ENCODE measurements at places on chromosomes 4 and X. TPM values are rescaled to one million over a fixed set of nuclear protein-coding genes. Genes with fewer than 3 reads are reported as not detected.
A peak's percentile ranks its signal among the peaks of the same experiment; 100 is the strongest.

GRCh38 chr4:184471881-184472613 lies 2.3 kb downstream of the IRF2 start:
- H3K27me3 ChIP-seq, result no peaks in the 10 kb centered on the region
- peaks cover 3% of the 10 kb centered on the region for H3K36me3 ChIP-seq
- H3K27ac ChIP-seq, result peak overlapping the region; percentile 88
- peak; percentile 56 for DNase-seq
- H3K4me3 ChIP-seq, result peak overlapping the region; percentile 86

DNA sequence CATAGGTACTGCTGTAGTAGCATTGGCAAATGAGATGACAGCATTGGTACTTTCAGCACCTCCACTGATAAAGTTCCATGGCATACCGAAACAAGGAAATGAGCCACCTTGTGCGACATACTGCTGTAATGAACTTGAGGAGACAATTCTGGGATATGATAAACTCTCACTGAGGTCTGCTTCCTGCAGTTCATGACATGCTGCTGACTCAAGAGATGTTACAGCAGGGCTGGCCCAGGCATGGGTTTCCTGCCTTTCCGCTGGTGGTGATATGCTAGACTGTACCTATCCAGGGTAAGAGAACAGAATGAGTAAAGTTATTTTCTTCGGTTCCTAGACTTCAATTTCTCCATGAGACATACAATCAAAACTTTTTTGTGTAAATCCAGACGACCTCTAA lies 17.1 kb downstream of the BEND2 start:
- no peak overlapping the region for H3K27ac ChIP-seq
- DNase-seq, result no peak
- no peaks in the 10 kb centered on the region for H3K36me3 ChIP-seq
- H3K4me1 ChIP-seq, result no peaks in the 10 kb centered on the region

DNA sequence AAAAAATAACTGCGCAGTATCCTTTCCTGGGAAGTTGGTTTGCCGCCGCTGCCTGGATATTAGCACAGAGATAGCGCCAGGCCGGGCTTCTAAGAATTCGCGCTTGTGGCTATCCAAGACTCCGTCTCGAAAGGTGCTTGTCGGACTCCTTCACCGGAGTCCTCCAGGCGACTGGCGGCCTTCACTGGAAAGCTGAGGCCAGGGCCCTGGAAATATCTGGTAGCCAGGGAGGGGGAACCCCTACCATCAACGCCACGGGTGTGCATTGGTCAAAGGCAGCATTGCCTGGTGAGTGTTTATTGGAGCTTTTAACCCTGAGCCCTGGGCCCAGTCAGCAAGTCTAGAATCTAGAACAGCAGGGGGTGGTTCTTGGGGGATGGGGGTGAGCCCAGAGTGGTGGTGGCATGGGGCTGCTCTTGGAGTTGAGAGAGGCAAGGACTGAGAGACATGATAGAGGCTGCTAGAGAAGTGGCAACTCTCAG lies 577 bp upstream of the PIM2 start:
- H3K4me1 ChIP-seq, result peaks cover 81% of the 10 kb centered on the region
- peak overlapping the region; percentile 92 for H3K27ac ChIP-seq
- H3K4me3 ChIP-seq, result peak overlapping the region; percentile 57
- H3K36me3 ChIP-seq, result peaks cover 29% of the 10 kb centered on the region
- no peak for DNase-seq
- no peaks in the 10 kb centered on the region for H3K27me3 ChIP-seq

The STATH gene
- total RNA-seq, result not detected

- H3K4me1 ChIP-seq, result no peaks in the 10 kb centered on the region
- no peaks in the 10 kb centered on the region for H3K27me3 ChIP-seq
- H3K27ac ChIP-seq, result no peak overlapping the region
- no peaks in the 10 kb centered on the region for H3K36me3 ChIP-seq
These were observed 192.2 kb downstream of the KCTD8 start for GRCh38 chr4:44256414-44256813.

- DNase-seq, result no peak
- H3K27ac ChIP-seq, result peak overlapping the region; percentile 61
- no peaks in the 10 kb centered on the region for H3K36me3 ChIP-seq
- peaks cover 25% of the 10 kb centered on the region for H3K4me1 ChIP-seq
- H3K27me3 ChIP-seq, result no peaks in the 10 kb centered on the region
- H3K4me3 ChIP-seq, result no peak overlapping the region
These were observed 195.0 kb upstream of the LDB2 start for GRCh38 chr4:17093481-17093880.

DNA sequence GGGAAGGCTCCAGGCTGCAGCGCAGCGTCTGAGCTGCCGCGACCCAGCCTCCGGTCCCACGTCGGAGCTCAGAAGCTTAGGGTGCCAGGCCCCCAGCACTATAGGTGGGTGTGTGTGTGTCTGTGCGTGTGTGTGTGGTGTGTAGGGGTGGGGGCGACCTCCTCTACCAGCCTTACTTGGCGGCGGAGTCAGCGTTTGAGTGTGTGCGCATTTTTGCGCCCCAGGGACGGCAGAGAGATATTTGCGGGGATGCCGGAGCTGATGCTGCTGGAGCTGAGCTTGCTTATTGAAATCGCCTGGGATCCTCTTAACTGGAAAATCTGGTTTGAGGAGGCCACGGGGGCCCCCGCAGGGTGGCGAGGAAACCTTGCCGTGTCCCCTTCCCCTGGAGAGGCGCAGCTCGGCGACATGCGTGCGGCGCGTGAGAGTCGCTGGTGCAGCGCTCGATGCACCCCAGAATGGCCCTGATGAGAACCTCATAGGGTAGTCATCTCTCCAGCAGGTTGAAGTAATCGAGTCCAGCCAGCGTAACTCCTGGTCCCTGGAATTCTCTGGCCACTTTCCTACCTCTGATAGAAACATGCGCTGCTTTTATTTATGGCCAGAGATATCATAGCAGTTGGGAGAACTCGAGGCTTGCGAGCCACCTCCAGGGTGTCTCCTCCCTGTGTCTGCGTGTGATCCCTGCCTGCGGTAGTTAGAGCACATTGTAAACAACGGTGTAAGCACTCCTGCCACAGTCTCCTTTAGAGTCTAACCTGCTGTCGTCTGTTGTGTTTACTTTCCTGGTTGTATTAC lies 2.7 kb downstream of the ADGRL3 start:
- H3K36me3 ChIP-seq, result no peaks in the 10 kb centered on the region
- H3K4me3 ChIP-seq, result no peak overlapping the region
- H3K27me3 ChIP-seq, result peaks cover 8% of the 10 kb centered on the region
- no peak overlapping the region for H3K27ac ChIP-seq
- no peak for DNase-seq
- H3K4me1 ChIP-seq, result peaks cover 6% of the 10 kb centered on the region

- no peaks in the 10 kb centered on the region for H3K4me1 ChIP-seq
- H3K27ac ChIP-seq, result no peak overlapping the region
- no peak overlapping the region for H3K4me3 ChIP-seq
- H3K27me3 ChIP-seq, result no peaks in the 10 kb centered on the region
These were observed 21.5 kb upstream of the CSTF2 start for GRCh38 chrX:100798484-100799214.

The DAPP1 gene
- total RNA-seq, result 6.8 TPM

DNA sequence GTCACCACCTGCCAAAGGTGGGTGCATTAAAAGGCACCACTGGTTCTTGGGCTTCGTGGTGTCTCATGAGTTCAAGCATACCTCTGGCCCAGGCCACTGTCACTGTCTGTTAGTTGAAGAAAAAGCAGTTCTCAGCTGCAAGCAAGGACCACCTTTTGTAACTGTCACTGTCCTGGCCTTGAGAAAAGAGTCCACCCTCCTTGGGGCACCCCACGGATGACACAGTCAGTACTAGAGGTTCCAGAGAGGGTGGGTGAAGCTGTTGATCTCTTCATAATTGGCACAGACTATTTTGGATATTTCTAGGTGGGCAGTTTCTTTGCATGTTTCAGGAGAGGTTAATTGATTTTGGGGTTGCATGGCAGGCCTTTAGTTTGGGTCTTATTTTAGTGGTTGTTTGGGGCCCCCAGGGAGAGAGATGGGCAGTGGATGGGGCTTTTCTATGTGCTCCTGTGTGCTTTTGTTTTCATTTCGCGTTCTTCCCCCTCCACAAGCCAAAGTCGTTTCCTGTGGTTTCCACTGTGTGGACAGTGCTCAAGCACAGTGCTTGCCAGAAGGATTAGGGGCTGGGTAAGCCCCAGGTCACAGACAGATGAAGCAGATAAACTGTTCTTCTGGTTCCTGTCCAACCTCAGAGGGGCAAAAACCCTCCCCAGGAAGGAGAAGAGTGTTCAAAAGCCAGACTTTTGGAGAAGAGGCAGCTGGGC lies 156.2 kb upstream of the PPP1R2C start:
- H3K4me3 ChIP-seq, result no peak overlapping the region
- H3K4me1 ChIP-seq, result peaks cover 16% of the 10 kb centered on the region
- H3K27me3 ChIP-seq, result no peaks in the 10 kb centered on the region
- DNase-seq, result peak; percentile 58
- no peaks in the 10 kb centered on the region for H3K36me3 ChIP-seq

DNA sequence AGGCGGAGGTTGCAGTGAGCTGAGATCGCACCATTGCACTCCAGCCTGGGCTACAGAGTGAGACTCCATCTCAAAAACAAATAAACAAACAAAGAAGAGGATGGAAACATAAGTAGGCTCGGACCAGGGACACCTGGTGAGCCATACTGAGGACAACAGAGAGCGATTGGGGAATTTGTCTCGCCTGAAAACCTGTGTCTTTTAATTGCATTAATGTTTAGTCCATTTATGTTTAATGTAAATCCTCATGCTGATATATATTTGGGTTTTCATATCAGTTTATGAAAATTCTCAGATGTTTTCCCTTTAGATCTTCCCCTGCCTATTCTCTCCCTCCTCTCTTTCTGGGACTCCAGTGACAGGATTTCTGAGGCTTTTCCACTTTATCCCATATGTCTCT lies 84.6 kb downstream of the EVC start:
- no peak overlapping the region for H3K4me3 ChIP-seq
- H3K36me3 ChIP-seq, result no peaks in the 10 kb centered on the region
- no peaks in the 10 kb centered on the region for H3K4me1 ChIP-seq
- H3K27ac ChIP-seq, result no peak overlapping the region

The PRDM8 gene
- 6.0 TPM for total RNA-seq

DNA sequence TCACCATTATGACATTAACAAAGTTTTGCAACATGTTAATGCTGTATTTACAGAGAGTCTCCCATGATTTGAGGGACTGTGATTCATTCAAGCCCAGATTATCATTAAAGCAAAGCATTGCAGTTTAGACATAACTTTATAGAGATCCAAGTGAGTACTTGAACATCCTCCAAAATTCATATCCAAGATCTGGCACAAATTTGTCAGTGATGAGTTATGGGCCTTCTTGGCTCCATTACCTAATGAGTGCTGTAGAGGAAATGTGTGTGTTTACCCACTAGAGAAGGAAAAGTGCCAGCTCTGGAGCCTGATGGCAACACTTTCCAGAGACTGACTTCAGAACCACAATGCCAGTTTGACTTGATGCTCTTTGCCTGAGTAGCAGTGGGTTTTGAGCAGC lies 432.3 kb downstream of the GALNTL6 start:
- no peak for DNase-seq
- no peaks in the 10 kb centered on the region for H3K4me1 ChIP-seq
- H3K4me3 ChIP-seq, result no peak overlapping the region
- no peak overlapping the region for H3K27ac ChIP-seq
- H3K27me3 ChIP-seq, result no peaks in the 10 kb centered on the region

DNA sequence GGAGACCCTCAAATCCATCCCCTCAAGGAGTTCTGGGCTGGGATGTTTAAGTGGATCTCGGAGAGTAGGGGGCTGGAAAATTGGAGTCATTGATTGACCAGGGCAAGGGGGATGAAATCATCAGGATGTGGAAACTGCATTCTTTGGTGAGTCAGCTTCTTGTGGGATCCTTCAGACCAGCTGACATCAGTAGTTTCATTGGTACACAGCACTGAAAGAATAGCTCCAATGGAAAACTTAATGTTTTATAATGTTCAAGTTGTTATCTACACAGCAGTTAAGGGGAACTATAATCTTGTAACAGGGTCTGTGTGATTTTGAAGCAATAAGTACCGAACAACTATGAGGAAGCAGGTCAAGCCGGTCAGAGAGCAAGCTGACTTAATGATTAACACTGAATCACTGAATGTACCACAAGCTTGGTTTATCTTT lies 506.1 kb downstream of the RPA4 start:
- H3K4me1 ChIP-seq, result no peaks in the 10 kb centered on the region
- no peak overlapping the region for H3K4me3 ChIP-seq
- no peaks in the 10 kb centered on the region for H3K27me3 ChIP-seq
- DNase-seq, result no peak
- no peak overlapping the region for H3K27ac ChIP-seq

DNA sequence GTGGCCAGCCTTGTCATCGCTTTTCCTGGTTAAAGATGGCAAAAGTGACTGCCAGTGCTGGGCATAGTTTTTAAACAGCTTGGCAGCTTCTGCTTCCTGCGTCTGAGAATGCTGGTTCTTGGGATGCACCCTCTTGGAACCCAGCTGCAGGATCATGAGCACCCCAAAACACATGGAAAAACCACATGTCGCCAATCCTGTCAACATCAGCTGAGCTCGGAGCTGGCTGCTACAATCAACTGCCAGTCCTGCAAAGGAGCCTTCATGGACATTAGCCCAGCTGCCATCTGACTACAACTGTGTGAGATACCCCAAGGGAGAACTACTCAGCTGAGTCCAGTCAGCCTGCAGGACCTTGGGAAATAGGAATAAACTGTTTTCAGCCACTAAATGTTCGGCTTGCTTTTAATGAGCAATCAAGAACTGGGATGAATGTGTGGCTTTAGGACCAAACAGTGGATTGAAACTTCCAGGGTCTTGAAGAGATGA lies 31.0 kb downstream of the OSTC start:
- H3K27me3 ChIP-seq, result no peaks in the 10 kb centered on the region
- H3K4me3 ChIP-seq, result no peak overlapping the region
- no peak for DNase-seq
- no peak overlapping the region for H3K27ac ChIP-seq

- H3K27ac ChIP-seq, result no peak overlapping the region
- no peak for DNase-seq
- no peak overlapping the region for H3K4me3 ChIP-seq
- H3K4me1 ChIP-seq, result no peaks in the 10 kb centered on the region
- no peaks in the 10 kb centered on the region for H3K27me3 ChIP-seq
These were observed 242.8 kb downstream of the ADGRL3 start for GRCh38 chr4:61442936-61443335.

The DIAPH2 gene
- 17.0 TPM for total RNA-seq

GRCh38 chrX:104172121-104172520 lies 5.9 kb downstream of the FAM199X start:
- no peak overlapping the region for H3K4me3 ChIP-seq
- H3K27me3 ChIP-seq, result no peaks in the 10 kb centered on the region
- DNase-seq, result no peak
- peaks cover under 1% of the 10 kb centered on the region for H3K4me1 ChIP-seq
- no peak overlapping the region for H3K27ac ChIP-seq

Measured in natural killer cell (primary cell).